ENCODE measurements at places on chromosomes 12 and 14. TPM values are rescaled to one million over a fixed set of nuclear protein-coding genes. Genes with fewer than 3 reads are reported as not detected.

DNA sequence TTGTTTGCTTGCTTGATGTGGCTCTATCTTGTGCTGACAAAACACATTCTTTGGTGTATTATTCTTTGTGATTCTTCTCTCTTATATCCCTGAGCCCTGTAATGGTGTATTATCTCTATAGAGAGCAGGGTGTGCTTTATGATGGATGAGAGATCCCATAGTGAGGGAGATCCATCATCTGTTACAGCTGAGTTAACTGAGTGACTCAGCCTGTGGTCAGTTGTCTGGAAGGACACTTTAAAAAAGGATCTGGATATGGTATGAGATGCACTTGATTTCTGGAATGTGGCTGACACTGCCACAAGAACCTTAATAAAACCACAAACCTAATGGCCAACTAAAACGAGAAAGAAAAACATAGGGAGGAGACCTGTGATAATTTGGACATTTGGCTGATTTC is 461.4 kb upstream of the SYT1 start:
- DNase-seq = peak; percentile 46

DPPA3 gene
- not detected for polyA plus RNA-seq

IAPP gene
- not detected for polyA plus RNA-seq

DNA sequence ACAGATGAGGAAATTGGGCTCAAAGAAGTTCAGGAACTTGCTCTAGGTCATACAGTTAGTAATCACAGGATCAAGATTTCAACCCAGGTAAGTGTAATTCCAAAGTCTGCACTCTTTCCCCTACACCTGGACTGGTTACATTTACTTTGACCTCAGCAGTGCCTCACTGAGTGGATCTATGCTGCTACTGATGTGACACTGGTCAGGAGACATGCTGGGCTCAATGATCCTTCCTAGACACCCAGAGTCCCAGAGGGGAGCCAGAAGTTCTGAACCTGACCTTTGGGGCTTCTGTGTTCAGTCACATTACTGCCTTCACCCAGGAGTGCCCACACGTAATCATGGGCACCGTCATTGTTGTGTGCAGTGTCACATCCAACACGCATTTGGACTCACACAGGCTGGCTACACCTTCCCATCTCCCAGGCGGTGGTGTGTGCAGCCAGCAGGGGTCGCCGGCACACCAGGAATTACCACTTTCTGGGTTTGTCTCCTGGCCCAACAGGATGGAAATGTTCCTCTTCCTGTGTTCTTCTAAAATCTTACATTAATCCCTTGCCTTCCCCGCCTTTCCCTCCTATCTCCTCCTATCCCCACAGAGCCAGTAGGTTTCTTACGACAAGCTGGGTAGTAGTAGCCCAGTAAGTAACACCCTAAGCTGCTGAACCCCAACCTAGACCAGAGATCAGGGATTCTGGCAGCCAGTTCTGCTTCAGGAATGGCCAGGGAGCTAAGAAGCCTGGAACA is 25.6 kb downstream of the CALCOCO1 start:
- peak; percentile 49 for DNase-seq

MYO1H gene
- polyA plus RNA-seq = 0.15 TPM

DNA sequence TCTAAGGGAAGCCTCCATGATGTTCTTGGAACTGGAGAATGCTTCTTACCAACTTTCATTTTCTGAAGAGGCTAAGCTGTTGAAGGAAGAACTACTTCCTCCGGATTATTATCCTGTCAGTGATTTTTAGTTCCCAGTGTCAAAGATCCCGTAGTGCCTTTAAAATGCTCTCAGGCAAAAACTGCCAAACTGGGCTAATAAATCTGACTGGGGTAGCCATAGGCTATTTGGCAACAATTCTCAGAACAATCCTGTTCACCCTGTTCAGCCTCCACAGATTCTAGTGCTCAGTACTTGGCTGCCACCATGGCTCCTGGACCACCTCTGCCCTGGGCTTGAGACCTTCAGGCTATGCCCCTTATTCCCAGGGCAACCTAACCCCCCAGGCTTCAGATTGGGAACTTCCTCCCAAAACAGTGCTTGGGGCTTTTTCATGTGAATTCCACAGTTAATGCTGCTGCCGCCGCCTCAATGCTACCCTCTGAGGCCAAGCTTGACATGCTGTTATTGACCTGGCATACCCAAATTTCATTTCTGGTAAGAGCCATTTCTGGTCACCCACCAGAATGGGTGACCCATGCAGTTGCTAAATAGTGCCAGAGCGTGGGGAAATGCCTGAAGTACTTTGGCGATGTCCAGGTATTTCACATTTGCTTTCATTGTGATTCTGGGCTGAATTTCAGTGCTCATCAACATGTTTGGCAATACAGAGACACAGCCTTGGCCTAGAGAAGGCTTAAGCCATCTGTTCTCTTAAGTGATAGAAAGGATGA is 110.0 kb upstream of the ARHGAP5 start:
- DNase-seq = peak; percentile 8

DNA sequence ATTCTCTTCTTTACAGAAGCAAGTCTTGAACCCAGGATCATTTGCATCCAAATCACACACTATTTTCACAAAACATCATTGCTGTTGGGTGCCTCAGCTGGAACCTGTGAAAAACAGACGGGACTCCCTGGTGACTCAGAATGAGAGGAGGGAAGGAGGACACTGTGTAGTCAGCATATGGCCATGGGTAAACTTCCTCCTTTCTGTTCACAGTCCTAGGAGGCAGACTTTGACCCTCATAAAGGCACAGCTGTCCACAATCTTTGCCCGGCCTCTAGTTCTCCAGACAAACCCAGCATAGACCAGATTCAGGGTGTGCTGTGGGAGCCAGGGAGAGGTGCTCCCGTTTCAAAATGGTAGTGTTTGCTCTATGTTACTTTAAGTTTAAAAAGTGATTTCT is 62.0 kb downstream of the DYRK2 start:
- peak; percentile 36 for DNase-seq

C12orf50 gene
- polyA plus RNA-seq = not detected

KRT82 gene
- not detected for polyA plus RNA-seq

XPOT gene
- 92.6 TPM for polyA plus RNA-seq

DNA sequence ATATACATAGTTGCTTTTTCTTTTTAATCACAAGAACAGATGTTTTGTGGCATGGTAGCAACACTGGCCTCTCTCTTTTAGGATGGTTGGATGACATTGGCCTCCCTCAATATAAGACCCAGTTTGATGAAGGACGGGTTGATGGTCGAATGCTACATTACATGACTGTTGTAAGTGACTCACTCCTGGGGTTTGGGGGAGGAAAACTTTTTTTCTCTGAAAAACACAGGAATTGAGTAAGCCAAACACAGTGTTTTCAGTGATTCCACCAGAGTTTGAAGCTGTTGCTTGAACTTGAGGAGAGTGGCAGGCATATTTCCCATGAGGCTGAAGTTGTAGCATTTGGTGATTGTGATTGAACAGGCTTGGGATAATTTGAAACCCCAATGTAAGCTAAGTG is 13.7 kb upstream of the REP15 start:
- DNase-seq = peak; percentile 25

SLC2A3 gene
- polyA plus RNA-seq = 124 TPM

All from fibroblast of lung (primary cell).